ENCODE measurements at places on chromosomes 11 and 22.
A peak's percentile ranks its signal among the peaks of the same experiment; 100 is the strongest.

GRCh38 chr11:74932797-74933196 is 16.1 kb downstream of the XRRA1 start:
- peak; percentile 46 for DNase-seq

- DNase-seq, result no peak
Measured at GRCh38 chr11:20712912-20713311, 43.5 kb downstream of the NELL1 start.

DNA sequence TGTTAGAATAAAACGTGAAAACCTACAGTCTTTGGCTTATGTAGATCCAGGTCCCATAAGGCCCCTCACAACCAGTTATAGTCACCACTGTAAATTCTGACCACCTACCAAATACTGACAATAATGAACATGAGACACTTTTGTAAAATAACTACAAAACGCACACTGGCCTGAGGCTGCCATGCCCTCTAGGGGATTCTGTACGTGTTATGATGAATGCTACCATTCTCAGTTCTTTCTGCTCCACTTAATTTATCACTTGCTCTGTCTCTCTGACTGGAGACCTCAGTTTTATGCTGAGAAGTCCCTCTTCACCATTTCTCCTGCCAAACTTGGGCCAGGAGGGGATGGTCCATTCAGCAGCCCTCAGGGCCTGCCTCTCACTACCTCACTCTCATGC is 18.7 kb upstream of the TMPRSS5 start:
- DNase-seq, result no peak

GRCh38 chr22:29030618-29031226 is 30.9 kb downstream of the C22orf31 start:
- no peak for DNase-seq

GRCh38 chr11:35553831-35554230 is 28.4 kb upstream of the PAMR1 start:
- DNase-seq, result no peak

GRCh38 chr22:19545935-19546207 is 21.7 kb upstream of the CLDN5 start:
- no peak for DNase-seq

- no peak for DNase-seq
Measured at GRCh38 chr11:14094481-14095037, 132.0 kb downstream of the SPON1 start.

GRCh38 chr11:79291948-79292347 is 148.9 kb downstream of the TENM4 start:
- no peak for DNase-seq

- no peak for DNase-seq
Measured at GRCh38 chr11:2427721-2428321, 16.5 kb downstream of the TRPM5 start.

- DNase-seq, result no peak
Measured at GRCh38 chr11:132217856-132218255, 847.4 kb downstream of the NTM start.

DNA sequence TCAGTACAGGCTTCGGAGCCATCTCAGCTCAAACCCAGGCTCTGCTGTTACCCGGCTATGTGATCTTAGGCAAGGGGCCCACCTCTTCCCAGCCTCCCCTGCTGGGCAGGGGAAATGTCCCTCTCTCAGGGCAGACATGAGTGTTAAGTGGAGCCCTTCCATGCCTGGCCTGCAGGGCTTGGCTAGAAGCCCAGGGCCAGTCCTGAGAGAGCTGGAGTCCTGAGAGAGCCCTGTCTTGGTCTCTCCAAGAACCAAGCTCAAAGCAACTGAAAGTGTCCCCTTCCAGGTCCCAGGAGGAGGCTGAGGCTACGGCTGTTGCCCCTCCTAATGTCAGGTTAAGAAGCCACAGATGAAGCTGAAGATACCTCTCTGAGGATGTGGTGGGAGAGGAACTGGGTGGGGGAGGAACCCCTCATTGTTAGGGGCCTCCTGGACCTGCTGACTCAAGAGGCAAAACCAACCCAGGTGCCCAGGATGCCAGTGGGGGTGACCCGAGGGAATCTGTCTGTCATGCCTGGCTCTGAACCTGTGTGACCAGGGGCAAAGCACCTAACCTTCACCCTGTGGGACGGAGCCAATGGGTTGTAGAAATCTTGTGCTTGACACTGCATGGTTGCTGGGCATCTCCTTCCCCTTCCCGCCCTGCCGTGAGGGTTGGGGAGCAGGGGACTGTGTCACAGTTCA is 4.2 kb downstream of the ZP1 start:
- no peak for DNase-seq

All from activated CD4-positive, alpha-beta T cell treated with anti-CD3 and anti-CD28 coated beads, Interleukin-2, Interleukin-4, amounts not matched to agents 100 ng/mL and 50 ng/mL, durations not matched to agents 16 hours and 8 hours (primary cell).